ENCODE measurements at places on chromosomes 11 and 22. TPM values are rescaled to one million over a fixed set of nuclear protein-coding genes. Genes with fewer than 3 reads are reported as not detected.

The TMEM121B gene
- total RNA-seq = 0.82 TPM

DNA sequence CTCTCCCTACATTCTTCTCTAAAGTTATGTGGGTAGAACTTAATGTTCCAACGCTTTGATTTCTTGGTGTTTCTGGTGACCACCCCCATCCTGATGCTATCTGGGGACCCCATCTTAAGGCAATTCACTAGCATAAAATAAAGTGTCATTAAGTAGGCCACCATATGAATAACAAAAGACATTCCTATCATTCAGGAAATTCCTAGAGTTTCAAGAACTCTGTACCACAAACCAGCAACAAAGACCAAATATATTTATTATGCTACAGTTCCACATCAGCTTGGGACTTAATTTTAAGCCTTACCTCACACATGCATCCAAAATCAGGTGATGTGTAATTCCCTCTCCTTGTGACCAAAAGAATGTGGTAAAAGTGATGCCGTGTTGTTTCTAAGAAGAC, 254.6 kb upstream of the LRRC4C start:
- no peak for DNase-seq

DNA sequence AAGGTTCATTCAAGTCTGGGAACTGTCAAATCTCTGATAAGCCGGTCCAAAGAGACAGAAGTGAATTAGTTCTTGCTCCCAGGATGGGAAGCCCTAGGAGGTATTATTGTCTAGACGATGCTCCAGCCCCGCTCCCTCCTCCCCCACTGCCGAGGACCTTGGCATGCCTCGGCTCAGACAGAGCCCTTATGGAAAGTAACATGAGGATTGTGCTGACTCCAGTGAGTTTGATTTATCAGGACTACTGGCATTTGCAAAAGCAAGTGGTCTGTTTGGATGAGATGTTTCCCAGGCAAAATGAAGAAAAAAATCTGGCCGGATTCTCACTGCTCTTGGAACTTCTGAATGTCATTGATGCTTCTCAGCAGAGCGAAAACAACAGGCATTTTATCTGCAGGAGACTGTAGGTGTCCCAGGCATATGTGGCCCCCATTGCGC, 341.0 kb downstream of the ETS1 start:
- peak; percentile 65 for DNase-seq

- no peak for DNase-seq
Observed at GRCh38 chr22:39773976-39774539, 119.5 kb downstream of the ENTHD1 start.

DNA sequence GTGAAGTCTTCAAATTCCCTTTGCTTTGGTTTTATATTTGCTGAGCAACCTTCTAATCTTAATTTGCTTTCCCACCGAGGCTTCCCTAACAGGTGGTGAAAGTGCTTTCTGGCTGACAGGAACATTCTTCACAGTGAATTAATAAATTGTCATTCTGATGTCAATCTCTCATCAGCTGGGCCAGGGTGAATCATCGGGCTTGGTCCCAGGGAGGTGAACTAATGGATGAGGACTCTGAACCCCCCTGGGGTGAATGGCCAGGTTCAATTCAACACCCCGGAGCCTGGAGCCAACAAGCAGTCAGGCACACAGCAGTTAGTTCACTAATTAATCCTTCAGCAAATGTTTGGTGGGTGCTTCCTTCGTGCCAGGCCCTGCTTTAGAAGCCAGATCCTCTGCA, 155.4 kb upstream of the PDGFD start:
- DNase-seq = no peak
